Fibroblast of pulmonary artery (primary cell): ENCODE measurements at places on chromosomes 4 and X.

- no peak for DNase-seq
These were observed 292.1 kb downstream of the STIM2 start for GRCh38 chr4:27152703-27153102.

GRCh38 chrX:111519215-111519614 lies 7.8 kb downstream of the SERTM2 start:
- DNase-seq = peak; percentile 72

DNA sequence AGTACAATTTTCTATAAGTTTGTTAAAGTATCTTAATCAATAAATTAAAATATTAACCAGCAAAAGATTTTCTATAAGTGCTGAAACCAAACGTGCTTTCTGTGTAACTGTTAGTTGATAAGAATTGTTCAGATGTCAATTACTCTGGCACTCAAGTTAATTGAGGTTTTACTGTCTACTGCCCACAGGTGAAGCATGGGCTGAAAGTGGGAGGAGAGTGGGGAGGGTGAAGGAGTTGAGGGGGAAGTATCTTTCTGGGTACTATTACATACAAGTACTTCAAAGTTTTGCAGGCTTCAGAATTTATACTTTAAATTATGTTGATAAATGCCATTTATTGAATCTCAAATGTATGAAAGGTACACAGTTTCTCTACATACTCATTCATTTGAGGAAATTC lies 19.1 kb upstream of the CXCL3 start:
- DNase-seq = no peak

GRCh38 chrX:16882702-16883486 lies 12.7 kb upstream of the RBBP7 start:
- DNase-seq = peak; percentile 77

GRCh38 chr4:182688081-182688480 lies 229.1 kb downstream of the DCTD start:
- no peak for DNase-seq

- DNase-seq = no peak
These were observed 126.3 kb upstream of the KLF3 start for GRCh38 chr4:38537666-38538065.

DNA sequence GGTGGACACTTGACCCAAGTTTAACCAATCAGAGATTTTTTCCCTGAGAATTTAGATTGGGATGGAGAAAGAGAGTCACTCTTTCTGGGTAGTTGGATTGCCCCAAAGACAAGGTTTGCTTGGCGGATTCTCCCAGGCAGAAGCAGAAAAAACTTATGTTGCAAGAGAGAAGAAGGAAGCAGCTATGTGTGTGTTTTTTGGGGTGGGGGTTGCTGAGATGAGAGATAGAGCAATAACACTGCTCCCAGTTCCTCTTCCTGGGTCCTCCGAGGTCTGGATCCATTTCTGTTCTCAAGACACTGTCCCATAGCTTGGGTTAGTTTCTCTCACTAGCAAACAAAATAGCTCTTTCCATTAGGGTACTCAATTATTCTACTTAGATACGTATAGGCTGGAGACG lies 222.1 kb downstream of the STIM2 start:
- no peak for DNase-seq

DNA sequence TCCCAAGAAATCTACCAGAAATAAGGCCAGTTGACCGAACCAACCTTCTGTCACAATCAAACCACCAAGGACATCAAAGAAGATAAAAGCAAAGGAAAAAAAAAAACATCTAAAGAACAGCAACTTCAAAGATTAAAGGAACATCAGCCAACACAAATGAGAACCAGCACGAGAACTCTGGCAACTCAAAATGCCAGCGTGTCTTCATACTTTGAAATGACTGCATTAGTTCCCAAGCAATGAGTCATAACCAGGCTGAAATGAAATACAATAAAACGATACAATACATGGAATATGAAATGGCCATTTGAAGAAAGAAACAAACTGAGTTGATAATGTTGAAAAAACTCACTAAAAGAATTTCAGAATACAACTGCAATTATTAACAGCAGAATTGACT lies 611.6 kb upstream of the GRIA3 start:
- DNase-seq = peak; percentile 10

GRCh38 chr4:29619168-29619567 lies 1101.0 kb upstream of the PCDH7 start:
- no peak for DNase-seq

GRCh38 chr4:54840992-54841768 lies 183.4 kb downstream of the KIT start:
- DNase-seq = peak; percentile 16

DNA sequence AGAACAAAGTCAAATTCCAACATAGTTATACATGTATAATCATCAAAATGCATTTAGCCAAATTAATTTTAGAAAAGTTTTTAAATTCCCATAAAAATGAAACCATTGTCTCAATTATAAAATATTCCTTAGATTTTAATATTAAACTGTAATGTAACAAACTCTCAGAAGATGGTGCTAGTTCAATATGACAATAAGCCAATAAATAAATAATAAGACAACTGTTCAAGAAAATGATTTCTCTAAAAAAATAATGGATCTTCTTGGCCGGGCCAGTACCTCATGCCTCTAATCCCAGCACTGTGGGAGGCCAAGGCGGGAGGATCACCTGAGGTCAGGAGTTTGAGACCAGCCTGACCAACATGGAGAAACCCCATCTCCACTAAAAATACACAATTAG lies 80.3 kb downstream of the RAB28 start:
- DNase-seq = no peak

GRCh38 chrX:28876408-28876807 lies 289.2 kb downstream of the IL1RAPL1 start:
- no peak for DNase-seq

- peak; percentile 65 for DNase-seq
These were observed 23.2 kb downstream of the TNIP3 start for GRCh38 chr4:121140716-121141460.

GRCh38 chrX:153950127-153950526 lies 5.7 kb upstream of the RENBP start:
- DNase-seq = no peak

DNA sequence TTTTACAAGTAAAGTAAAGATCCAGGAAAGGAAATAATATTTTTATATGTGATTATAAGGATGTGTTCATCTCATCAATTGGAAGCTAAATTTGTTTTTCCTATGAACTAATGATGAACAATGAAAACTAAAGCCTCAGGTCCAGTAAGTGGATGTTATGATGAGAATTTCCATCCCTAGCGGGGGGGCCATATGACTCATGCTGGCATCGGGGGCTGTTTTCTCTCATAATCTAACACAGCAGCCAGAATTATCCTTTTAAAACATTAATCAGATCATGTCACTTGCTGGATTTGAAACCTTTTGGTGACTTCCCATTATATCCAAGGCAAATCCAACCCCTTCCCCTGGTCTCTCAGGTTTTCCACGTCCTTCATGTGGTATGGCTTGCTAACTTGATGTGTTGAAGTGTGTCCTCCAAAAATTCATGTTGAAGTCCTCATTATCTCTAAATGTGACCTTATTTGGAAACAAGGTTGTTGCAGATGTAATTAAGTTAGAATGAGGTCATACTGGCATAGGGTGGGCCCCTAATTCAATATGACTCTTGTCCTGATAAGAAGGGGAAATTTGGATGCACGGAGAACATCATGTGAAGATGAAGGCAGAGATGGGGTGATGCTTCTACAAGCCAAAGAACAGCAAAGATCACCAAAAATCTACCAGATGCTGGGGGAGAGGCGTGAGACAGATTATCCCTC lies 96.8 kb downstream of the AKAP4 start:
- no peak for DNase-seq

DNA sequence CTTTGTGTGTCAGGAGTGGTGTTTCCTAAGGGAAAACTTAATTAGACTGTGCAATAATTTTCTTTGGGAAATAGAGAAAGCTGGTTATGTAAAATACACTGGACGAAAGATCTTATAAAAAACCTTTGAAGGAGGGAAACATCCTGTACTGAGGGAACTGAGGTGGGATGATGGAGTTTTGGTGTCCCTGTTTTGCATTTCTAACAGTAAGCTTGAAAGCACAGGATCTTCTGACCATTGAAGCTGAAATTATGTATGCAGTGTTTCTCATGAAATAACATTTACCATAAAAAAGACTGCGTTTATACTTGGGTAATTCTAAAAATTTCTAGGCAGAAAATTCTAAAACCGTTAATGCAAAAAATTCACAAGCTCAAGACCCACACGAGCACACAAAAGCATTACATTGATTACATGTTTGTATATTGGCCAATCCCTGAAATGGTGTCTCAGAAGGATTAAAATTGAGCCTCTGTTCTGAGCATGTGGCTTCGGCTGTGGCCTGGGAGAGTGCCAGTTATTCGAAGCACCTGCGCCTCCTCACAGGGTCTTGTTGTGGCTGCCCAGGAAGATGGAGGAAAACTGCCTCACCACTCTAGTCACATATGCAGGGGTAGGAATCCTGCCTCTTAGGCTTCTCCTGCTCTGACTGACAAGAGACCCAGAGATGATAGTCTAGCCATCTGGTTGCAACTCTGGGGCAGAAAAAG lies 49.5 kb downstream of the JADE3 start:
- DNase-seq = no peak

DNA sequence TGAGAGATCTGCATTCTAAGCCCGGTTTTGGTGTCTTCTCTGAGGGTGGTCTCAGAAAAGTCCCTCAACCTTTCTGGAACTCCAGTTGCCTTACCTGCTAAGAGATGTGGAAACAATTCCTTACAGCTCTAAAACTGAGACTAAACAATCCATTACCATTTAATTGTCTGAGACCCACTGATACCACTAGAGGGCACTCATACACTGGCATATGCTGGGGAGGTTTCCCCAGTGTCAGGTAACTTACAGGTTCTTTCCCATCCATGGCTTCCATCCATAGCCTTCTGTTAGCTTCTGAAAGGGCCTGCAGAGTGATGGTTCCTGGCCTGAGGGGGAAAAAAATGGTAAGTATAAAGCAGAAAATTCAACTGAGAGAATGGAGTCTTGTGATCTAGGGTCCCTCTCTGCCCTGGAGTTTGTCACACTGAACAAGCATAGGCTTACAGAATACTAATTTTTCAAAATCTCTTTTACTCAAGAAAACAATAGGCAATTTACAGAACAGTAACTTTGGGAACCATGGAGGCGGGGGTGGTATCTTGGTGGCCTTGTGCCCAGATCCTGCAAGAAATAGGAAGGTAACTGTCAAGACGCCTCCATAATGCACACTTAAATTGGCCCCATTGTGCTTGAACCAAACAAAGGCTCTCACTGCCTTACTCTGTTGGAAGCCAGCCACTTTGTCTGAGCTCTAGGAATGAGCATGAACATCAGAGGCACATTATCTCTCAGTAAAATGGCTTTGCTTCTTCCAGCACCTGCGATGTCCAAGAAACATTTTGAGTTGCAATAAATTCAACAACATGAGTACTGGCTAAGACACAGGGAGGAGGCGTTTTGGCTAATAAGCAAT lies 236.1 kb downstream of the OPHN1 start:
- peak; percentile 63 for DNase-seq

- peak; percentile 26 for DNase-seq
These were observed 882.6 kb downstream of the TRIML1 start for GRCh38 chr4:189021831-189022230.

DNA sequence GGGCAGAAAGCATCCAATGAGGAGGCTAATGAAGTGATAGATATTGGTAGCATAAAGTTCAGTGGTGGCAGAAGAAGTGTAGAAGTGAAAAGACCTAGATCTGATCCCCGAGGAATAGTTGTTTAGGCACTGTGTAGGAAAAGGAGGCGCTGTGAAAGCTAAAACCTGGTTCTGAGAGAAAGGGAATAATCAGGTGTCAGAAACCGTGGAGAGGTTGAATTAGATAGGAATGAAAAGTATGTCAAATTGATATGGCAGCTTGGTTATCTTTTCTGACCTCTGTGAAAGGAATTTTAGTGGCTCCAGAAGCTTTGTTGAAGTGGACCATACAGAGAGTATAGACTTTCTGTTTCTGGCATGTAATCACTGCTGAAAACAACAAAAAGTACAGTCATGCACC lies 30.8 kb upstream of the CCDC160 start:
- no peak for DNase-seq

DNA sequence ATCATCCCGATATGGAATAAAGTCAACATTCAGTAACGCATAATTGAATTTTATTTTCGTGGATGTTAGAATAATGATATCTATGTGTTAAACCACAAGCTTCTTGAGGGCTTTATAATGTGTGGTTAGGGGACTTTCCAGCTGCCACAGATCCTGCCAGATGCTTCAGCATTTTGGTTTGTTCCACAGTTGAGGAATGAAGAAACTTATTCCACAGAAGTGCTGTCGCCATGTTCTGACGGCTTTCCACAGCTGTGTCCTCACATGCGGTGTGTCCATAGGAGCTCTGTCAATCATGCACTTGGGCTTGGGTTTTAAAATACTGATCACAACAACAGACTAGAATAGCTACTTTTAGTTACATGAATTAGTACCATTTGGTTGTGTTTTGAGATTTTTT lies 411.9 kb downstream of the TRIML1 start:
- DNase-seq = no peak

DNA sequence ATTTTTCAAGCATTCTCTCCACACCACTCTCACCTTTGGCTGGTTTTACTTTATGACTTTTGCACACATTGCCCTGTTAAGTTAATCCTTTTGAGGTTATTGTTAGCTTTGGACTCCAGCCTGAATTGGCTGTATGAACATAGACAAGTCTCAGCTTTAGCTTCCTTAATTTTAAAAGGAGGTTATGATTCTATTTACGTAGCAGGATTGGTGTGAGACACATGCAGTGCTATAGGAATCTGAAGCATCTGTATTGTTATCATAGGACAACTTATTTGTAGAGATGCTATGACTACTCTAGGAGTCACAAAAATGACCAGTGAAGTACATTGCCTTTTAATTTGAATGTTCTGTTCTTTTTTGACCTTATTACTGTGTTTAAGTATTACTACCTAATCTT lies 15.7 kb downstream of the PGAM4 start:
- DNase-seq = no peak

- DNase-seq = no peak
These were observed 21.1 kb downstream of the ACSL1 start for GRCh38 chr4:184804621-184805020.
